ENCODE measurements at places on chromosomes 4 and X.
A peak's percentile ranks its signal among the peaks of the same experiment; 100 is the strongest.

DNA sequence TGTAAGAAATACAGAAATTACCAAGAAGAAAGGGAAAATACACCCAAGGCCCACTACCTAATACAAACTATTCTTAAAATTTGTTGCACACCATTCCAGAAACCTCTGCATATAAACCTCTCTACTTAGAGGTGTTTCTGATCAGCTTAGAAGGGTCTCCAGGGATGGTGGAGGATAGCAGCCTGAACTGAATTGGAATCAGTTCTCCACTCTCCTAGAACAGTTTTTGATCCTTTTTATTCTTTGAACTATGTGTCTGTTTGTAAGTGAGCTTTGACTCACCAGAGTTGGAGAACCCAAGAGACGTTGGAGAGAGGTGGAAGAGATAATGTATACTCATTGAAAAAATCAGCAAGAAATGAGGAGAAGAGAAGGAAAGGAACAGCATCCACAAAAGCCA, 96.6 kb upstream of the OTUD4 start:
- no peak for DNase-seq

DNA sequence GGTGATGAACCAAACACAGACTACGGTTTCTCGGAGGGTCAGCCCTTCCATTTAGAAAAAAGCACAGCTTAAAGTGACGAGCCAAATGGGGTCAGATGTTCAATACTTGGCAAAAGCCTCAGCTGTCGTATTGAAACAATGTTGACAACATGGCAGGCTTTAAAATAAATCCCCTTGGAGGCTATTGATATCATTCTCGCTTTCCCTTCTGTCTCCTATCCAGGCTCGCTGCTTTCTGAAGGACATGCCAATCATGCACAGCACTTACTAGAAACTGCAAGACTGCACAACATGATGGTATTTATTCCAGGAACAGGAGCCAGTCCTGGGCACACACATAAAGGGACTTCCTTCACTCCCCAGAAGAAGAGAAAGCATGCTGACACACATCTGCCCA, 137.9 kb downstream of the SLC7A11 start:
- DNase-seq, result no peak

GRCh38 chr4:786861-787300, 39.0 kb downstream of the CPLX1 start:
- no peak for DNase-seq

DNA sequence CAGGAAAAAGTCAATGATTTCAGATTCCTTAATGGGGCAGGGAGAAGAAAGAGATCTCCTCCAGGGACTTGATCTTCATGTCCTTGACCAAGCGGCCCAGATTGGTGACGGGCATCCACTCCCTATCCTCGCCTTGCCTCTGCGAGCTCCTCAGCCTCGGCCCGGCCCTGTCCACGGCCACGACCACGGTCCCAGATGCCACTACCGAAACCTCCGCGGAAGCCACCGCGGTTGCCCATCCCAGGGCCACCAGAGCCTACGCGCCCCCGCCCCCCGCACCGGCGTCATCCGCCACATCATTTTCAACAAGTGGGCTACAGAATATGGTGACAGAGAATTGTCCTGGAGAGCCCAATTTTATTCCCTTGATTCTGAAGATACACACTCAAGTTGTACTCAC, 751.2 kb upstream of the PABPC4L start:
- DNase-seq, result no peak

GRCh38 chr4:1855333-1856070, 454 bp downstream of the LETM1 start:
- DNase-seq, result peak; percentile 41

DNA sequence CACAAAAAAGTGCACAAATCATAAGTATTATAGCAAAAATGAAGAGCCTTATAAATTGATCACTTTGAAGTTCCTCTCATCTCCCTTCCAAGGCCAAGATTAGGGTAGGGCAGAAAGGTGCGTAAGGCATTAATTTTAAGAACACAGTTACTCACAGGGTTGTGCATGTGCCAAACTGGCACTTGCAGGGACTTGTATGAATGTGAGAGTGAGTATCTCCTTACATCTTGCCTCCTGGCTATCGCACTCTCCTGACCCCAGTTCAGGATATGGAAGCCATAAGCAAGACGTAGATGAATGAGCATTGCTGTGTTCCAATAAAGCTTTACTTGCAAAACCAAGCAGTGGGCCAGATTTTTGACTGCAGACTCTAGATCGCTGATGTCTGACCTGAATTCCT, 510.1 kb upstream of the AADAT start:
- no peak for DNase-seq

DNA sequence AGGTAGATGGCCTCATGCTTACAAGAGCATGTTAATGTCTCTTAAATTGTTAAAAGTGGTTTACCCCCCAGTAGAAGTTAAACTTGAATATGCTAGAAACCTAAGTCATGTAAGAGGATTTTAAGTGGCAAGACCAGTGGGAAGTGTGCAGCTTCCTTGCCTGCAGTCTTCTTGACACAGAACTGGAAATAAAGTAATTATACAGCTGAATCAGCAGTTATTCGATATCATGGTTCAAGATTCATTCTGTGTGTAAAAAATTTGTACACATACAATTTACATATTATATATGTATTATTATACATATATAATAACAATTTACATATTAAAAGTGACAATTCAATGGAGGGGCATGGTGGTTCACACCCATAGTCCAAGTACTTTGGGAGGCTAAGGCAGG, 24.1 kb downstream of the UGT2B4 start:
- DNase-seq, result no peak

DNA sequence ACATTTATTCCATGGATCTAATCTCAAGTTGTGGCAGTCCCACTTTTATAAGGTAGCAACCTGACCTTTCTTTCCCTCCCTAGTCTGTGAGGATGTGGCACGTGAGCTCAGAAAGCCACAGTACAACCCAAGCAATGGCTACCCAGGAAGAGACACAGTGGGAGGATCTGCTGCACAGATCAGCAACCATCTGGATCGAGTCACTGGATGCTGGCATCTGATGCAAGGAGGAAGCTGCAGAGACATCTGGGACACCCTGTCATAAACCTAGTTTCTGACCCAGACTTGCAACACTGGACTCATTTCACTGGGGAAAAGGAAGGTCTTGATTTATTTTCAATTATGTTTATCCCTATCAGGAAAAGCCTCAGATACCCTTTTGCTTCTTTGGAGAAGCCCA, 327.1 kb downstream of the PAPSS1 start:
- DNase-seq, result no peak

DNA sequence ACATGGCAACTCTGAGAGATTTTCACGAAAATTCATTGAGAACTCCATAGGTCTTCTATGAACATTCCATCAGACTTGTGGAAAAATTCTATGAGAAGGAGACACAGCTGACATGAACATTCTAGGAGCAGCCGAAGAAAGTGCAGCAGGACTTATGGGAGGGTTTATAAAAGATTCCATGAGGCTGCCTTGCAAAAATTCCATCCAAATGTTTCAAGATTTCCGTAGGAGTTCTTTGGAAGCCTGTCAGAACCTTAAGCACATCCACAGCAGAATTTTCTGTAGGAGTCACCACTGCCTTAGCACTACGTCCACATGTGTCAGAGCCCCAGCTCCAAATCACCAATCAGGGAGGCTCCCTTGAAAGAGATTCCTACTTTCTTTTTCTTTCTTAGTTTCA, 67.0 kb upstream of the MSX1 start:
- DNase-seq, result no peak

DNA sequence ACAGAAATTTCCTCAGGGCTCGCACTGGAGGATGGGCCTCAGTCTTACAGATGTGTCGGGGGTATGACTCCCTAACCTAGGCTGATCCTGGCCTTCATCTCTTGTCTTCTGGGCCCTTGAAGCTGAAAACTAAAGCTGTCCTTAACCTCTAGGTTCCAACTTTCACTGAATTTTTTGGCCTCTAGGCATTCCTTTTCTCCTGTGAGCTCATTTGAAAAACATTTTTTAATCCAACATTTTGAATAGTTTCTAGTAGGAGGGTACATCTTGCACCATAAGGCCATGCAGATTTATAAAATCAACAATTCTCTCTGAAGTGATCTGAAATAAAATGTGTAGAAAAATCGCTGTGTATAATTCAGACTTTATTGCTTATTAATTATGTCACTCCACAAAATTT, 19.7 kb downstream of the RWDD4 start:
- no peak for DNase-seq

- no peak for DNase-seq
Observed at GRCh38 chr4:166941629-166942028, 292.7 kb downstream of the SPOCK3 start.

DNA sequence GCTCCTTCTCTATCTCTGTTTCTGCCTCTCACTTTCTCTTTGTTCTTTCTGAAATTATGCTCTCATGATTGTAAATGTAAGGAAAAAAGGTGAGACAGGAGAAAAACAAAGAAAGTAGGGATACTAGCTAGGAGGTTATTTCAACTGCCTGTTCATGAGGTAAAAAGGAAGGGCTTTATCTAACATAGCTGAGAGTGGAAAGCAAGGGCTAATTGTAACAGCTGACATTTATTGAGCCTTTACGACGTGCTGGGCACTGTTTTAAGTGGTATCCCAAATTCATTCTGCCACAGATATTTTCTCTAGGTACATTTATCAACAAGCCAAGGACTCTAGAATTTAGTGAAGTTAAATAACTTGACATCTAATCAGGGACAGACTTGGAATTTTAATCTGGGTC, 133.1 kb upstream of the GNPDA2 start:
- no peak for DNase-seq

DNA sequence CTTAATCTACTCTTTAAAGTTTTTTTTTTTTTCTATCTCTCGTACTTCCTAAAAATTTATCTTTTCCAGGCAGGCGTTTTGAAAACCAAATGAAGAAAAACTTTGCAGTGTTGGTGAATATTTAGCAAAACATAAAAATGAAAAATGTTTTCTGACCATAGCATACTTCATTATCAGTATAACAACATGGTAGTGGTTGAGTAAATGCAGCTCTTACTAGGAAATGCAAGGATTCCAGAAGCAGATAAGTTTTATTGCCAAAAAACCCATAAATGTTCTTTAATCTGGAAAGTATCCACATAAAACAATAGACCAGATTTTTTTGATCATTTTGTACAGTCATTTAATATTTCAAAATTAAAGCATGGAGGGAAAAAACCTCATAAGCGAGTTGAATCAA, 136.9 kb upstream of the GUCY1A1 start:
- DNase-seq, result no peak

- DNase-seq, result no peak
Observed at GRCh38 chrX:50769389-50770063, 44.5 kb downstream of the SHROOM4 start.

DNA sequence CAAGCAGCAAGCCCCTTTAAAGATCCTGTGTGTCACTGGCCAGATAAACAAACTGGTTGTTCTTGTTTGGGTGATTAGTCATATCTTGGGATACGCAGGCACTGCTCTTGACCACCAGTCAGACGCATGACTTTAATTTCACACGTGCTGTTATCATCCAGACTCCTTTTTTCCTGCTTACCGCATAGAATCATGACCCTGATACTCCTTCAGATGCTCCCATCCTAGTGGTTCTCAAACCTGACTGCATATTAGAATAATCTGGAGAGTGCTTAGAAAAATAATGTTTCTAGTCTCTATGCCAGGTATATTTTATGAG, 78.8 kb downstream of the CLDN22 start:
- no peak for DNase-seq

DNA sequence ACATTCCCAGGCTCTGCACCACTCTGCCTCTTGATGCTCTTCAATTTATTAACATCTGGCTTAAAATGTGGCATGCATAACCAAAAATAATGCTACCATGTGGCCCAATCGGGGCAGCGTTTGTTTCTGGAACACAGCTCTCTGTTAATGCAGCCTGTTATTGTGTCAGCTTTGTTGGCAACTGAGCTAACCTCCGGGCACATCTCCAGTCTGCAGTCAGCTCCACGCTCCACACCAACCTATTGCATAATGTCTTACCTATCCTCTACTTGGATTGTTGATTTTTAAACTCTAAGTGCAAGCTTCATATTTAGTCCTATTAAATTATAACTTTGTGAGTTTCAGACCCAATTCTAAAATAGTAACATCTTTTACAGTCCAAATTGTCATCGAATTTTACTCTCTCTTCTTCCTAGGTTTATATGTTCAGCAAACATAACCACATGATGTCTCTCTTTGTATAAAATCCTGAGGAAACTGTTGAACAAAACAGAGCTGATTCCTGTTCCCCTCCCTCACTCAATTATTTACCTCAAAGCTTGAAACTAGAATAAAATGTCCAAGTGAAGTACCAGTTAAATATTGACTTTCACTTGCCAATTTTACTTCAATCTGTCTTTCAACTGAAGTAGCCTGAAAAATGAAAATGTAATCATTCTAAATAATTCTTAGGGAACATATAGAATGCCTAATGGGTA, 92.2 kb upstream of the RAPGEF2 start:
- DNase-seq, result no peak

DNA sequence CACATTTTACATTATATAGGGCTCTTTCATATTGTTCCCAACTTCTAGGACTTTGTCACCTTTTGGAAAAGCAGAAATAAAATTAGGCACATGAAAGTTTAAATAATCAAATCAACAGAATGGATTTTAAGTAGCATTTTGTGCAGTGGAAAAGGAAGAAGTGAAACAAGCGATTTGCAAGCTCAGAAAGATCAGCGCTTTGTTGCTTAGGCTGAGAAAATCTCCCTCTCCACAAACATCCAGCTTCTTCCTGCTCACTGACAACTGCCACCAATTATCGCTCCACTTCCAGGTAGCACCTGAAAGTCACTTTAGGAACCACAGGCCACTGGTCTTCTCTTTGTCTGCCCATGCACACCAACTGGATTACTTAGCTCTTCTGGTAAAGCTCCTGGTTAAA, 2.0 kb upstream of the PDK3 start:
- peak; percentile 31 for DNase-seq

GRCh38 chrX:8815460-8816065, 14.4 kb upstream of the FAM9A start:
- peak; percentile 15 for DNase-seq

- no peak for DNase-seq
Observed at GRCh38 chr4:108674356-108674977, 24.1 kb downstream of the OSTC start.

DNA sequence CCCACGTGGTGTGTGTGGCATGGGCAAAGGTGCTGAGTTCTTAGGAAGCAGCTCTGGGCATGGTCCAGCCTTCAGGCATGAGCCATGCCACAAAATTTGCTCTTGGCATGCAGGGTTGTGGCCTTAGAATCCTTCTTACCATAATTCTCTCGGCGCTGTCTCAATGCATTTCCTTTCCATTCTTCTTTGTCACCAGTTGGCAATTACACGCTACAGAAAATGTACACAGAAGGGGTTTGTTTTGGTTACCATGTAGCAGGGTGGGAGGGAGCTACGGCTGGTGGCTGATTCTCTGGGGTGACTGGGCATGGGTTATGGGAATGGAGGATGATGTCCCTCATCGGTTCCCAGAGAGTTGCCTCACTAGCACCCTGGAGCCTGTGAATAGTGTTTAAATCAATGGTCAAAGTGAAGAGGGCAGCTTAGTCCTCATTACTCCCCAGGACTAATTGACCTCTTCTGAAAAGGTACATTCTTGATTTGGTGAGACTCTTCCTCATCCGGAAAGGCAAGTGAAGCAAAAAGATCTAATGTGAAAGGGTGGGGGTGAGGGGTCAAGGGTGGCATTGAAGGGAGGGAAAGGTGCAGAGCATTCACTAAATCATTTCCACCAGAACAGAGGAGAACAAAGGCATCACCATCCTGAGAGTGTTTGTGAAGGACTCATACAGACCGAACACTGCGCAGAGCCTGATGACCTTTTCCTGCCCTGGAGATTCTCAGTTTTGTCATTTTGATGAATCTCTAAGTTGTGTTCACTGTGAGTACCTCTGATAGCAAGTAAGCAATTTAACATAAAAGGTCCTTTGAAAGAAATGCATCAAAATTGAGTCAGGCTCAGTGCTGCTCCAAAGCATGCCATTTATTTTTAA, 199.8 kb upstream of the SFRP2 start:
- DNase-seq, result no peak

Measured in germinal center (tissue), 1 donor.